ENCODE measurements at places on chromosomes 16 and 17.

GRCh38 chr17:81018044-81018802, 16.7 kb upstream of the BAIAP2 start:
- no peak for DNase-seq

DNA sequence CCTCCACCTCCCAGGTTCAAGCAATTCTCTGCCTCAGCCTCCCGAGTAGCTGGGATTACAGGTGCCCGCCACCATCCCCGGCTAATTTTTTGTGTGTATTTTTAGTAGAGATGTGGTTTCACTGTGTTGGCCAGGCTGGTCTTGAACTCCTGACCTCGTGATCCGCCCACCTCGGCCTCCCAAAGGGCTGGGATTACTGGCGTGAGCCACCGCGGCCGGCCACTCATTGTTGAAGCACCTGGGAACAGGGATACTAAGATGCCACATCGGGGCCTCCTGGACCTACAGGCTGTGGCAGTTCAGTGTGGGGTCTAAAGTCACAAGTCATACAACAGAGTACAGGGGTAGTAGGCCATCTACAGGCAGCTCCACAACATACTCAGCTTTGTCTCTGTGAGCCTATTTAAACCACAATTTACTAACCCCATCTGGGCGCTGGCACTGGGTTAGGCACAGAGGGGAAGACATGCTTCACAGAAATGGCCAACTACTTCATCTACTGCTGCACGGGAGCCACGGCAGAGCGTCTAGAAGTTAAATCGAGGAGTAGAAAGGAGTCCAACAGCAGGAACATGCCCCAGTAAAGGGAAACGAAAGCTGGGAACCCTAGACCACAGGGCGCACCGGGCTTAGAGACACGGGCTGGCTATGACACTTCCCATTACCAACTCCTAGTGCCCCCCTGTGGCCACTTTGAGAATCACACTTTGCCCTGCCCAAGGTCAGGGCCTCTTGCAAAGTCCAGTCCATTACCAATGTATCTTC, 4.3 kb downstream of the VAMP2 start:
- peak; percentile 71 for DNase-seq

DNA sequence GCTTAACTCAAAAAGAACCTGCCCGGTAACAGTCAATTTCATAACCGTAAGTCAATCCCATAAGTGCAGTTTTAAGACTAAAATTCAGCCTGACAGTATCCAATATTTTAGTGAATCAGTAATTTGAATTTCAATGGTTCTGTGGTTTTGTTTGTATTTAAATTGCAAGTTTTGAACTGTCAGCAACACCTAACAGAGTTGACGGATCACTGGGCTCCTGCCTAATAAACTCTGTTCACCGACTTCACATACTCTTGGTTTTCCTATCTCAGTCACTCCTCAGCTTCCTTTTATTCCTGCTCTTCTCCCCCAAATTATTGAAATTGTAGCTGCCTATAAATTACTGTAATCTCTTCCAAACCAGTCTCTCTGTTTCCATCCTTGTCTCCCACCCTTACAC, 12.5 kb downstream of the SIAH1 start:
- no peak for DNase-seq

- DNase-seq = no peak
Observed at GRCh38 chr17:13797863-13798262, 196.1 kb upstream of the HS3ST3A1 start.

- DNase-seq = no peak
Observed at GRCh38 chr16:85532147-85532546, 81.0 kb upstream of the GSE1 start.

DNA sequence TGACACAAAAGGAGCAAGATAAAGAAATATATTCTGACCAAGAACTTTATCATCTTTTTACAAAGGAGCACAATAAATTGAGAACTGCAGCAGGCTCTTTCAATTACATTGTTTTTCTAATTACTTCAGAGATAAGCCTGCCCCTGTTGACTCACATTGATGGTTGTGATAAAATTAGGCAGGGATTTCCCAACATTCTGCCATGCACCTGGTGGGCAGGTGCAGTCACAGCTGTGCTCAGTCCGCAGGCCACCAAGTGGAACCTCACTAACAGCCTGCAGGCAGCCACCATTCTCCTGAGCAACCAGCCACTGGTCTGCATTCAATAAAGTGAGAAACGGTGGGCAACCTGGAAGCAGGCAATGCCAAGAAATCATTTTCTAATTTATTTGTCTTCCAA, 5.1 kb downstream of the FANCA start:
- no peak for DNase-seq

- DNase-seq = no peak
Observed at GRCh38 chr17:9230346-9230745, 209.0 kb downstream of the NTN1 start.

GRCh38 chr16:80743772-80744171, 60.6 kb downstream of the CDYL2 start:
- DNase-seq = no peak

DNA sequence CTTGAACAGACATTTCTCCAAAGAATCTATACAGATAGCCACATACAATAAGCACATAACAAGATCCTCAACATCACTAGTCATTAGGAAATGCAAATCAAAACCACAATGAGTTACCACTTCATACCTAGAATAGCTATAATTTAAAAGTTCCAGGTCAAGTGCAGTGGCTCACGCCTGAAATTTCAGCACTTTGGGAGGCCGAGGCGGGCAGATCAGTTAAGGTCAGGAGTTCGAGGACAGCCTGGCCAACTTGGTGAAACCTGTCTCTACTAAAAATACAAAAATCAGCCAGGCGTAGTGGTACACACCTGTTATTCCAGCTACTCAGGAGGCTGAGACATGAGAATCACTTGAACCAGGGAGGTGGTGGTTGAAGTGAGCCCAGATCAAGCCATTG, 19.9 kb downstream of the RANBP10 start:
- no peak for DNase-seq

GRCh38 chr16:8611886-8612600, 9.5 kb upstream of the METTL22 start:
- DNase-seq = no peak

DNA sequence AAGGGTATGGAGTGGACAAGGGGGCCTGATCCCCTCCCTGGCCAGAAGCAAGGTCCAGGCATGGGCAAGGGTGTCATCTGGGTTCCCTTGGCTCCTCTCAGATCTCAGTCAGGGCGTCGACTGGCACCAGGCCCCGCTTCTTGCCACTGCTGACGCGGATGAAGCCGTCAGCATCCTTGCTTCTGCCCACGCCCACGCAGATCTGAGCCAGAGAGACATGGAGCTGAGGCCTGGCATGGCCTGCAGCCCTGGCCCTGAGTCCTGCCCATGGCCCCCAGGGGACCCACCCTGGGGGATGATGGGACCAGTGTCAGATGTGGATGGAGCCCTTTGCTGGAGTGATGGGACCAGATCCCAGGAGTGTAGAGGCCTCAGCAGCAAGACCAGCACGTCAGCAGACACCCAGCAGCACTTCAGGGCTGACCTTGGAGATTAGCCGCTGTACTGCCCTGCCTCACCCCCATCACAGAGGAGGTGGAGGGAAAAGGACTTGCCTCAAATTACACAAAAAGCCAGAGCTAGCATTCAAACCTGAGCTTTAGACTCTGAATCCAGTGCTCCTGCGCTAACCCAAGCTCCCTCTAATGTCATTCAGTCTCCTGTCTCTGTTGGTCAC, 12.2 kb downstream of the RPL19 start:
- no peak for DNase-seq

- DNase-seq = no peak
Observed at GRCh38 chr17:35491417-35491816, 42.9 kb upstream of the SLFN13 start.

DNA sequence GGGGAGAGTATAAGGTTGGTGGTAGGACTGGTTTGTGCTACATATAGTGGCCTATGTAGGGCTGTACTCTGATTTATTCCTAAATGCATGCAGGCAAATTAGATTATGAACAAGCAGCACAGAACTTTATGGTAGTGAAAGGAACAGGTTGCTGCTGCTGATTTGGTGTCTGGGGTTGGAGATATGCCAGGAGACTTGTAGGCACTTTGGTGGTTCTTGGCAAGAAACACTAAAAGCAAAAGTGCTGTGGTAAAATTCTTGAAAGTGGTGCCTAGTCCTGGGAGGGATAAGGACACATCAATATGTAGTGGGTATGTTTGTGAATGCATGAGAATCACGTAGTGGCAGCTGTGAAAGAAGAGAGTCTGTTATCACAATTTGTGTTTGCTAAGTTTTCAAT, 2126.0 kb downstream of the TP53TG3F start:
- DNase-seq = no peak

- no peak for DNase-seq
Observed at GRCh38 chr17:2388683-2389055, 12.2 kb downstream of the MNT start.

DNA sequence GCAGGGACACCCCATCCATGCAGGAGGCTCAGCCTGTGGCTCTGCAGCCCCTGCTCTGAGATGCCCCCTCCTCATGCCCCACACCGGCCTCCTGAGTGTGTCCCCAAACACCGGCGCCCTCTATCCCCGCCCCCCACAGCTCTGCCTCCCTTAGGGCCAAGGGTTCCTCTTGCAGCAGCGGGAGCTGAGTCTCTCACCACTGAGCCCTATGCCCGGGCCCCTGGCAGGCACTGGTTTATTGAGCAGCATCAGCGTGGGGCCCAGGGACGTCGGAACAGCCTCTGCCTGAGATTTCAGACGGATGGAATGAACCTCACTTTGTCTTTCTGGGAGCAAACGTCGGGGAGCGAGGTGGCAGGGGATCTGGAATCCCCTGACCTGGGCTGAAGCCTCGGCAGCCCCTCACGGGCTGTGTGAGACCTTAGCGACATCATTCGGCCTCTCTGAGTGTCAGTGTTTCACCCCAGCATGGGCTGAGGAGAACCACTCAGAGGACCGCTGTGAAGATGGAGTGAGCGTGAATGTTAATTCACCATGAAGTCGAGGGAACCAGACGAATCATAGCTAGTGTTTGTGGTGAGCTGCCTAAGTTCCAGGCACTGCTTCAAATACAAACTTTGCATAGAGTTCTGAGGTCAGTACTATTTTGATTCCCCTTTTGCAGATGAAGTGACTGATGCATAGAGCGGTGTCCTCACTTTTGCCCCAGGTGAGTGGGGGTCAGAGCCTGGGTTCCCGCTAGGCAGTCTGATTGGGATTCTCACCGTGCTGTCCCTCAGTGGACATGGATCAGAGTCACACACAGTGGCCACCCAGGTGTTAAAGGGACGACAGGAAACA, 5.3 kb upstream of the C16orf74 start:
- DNase-seq = no peak

DNA sequence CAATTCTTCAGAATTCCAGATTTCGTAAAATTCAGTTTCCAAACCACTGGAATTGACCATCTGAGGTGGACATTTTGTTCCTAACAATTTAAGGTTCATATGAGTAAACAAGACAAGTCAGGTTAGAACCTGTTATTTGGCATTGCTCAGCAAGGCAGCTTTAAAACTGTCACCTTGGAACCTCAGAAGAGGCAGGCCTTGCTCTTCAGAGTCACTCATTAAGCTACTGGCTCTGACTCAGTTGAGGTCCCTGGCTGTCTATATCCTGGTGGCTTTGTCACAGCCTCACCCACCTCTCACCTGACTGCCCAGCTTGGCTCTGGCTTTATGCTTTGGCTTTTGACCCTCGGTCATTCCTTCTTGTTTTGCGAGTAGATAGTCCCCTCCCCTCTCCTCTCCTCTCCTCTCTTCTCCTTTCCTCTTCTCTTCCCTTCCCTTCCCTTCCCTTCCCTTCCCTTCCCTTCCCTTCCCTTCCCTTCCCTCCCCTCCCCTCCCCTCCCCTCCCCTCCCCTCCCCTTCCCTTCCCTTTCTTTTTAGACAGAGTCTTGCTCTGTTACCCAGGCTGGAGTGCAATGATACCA, 238.4 kb downstream of the SHISA9 start:
- DNase-seq = no peak

GRCh38 chr17:72423286-72423589, 302.4 kb downstream of the SOX9 start:
- no peak for DNase-seq

DNA sequence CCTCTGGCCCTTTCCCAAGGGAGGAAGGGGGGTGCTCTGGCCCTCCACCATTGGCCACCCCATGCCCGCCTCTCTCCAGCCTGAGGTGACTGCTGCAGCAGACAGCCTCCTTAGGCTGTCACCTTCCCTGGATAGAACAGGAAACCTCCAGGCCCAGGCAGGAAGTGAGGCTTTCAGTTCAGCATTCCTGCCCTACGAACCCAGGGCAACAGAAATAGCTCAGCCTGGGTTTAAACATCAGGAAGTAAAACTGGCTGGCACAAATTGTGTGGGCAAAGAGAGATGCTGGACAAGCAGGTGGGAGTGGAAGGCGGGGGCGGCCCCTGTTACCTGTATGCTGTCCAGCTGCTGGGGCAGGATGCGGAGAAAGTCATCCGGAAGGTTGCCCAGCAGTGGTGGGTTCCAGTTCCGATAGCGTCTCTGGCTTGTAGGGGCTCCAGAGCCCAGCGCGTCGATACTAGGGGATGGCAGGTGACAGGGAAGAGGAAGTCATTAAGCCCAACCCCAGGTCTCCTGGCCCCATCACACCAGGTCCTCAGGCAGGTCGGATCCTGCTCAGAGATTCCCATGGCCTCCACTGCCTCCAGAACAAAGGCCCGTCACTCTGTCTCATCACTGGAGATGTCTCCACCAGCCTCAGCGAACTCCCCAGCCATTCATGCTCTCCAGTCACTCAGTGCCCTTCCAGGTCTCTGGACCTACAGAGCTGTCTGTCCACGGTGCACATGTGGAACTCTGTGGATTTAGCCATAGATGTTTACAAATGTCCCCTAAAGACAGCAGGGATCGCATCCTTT, 23.6 kb upstream of the MRPS23 start:
- DNase-seq = no peak

DNA sequence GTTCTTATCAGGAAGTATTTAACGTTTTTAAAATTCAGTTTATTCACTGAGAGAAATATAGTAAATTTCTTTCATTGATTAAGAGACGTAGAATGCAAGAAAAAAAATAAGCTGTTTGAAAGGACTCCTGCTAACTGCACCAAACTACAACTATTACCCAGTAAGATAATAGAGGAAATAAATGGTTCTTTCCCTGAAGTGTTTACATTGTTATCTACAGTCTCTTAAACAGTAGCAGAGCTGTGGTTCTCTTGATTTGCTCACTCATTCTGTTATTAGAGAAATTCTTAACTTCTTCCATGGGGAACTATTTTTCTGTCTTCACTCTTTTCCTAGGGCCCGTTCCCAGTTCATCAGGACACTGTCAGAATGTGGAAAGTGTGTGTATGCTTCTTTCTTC, 973.0 kb downstream of the KCNJ2 start:
- DNase-seq = no peak

DNA sequence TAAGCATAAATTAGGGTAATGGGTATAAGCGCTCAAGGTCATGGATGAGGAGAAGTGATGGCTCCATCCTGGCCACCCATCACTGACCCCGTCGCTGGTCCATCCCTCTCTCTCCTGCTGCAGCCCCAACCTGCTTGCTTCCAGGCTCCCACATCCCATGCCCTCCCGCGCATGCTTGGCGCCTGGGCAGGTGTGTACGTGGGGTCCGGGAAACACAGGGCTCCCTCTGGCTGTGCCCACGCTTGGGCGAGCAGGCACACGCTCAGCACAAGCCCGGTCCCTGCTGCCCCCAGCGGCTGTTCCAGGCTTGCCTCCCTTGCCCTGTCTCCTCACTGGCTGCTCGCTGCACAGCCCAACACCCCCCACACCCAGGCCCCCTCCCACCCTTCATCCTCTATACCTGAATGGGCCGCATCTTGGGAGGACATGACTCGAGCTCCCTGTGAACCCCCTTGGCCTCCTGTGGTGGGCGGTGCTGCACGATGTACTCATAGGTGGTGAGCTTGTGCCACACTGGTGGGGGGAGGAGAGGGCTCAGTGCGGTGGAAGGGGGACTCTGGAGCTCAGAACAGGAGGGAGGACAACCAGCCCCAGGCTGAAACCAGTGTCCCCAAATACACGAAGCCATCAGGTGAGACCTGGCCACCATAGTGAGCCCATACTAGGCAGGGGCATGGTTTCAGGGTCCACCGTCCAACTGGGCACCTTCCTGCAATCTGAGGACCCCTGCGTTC, 4.7 kb upstream of the TPPP3 start:
- DNase-seq = no peak
